ENCODE measurements at places on chromosomes 11 and 22.

DNA sequence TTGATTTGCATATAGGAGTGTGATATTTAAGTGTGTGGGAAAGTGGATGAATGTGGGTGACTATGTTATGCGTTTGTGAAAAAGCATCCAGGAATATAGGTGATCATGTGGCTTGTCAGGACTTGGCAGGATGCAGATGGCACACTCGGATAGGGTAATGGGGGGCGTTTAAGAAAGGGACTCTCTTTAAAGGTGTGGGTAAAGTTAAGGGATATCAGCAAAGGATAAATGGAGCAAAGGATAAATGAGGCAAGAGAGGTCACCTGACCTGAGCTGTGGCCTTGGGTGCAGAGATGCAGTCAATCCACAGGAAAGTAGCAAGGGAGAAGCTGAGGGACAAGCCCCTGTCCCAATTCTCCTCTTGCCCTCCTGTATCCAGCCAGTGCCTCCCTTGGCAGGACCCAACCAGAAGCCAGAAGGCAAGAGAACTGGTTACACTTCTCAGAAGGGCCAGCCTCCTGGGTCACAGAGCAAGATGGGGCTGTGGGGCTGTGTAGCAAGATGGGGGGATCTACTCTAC lies 47.5 kb upstream of the GRAMD1B start:
- DNase-seq, result peak; percentile 26

DNA sequence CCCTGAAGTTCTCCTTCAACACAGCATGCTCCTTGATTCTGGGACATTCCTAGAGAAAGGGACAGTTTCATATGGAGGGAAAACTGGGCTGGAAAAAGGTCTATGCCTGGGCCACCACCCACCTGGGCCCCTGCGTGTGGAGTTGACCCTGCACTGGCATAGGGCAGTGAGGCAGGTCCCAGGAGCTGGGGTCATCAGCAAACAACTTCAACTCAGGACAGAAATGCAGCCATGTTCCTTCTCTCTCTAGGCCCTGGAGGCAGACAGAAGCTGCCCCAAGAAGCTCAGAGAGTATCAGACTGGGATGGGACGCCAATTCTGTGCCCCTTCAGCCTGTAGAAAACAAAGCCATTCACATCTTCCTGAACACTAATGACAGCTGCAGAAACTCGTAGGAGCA lies 34.9 kb downstream of the RTL6 start:
- DNase-seq, result no peak

GRCh38 chr11:19661827-19662226 lies 50.8 kb upstream of the NAV2 start:
- DNase-seq, result no peak

GRCh38 chr11:47328449-47329390 lies 23.8 kb downstream of the MYBPC3 start:
- DNase-seq, result no peak

DNA sequence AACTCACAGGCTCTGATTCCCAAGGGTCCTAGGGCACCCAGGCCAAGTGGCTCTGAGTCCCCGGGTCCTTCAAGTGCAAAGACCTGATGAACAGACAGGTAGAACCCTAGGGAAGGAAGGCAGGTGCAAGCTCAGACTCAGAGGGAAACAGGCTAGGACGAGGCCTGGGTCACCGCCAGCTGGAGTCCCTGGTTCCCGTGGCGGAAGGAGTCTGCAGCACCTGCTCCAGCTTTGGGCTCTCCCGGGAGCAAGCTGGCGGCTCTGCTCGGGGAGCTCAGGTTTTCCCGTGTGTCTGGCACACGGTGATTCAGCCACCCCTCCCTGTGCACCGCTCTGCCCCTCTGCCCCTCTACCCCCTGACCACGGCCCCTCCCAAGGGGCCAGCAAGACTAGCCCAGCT lies 59.8 kb downstream of the WNT7B start:
- DNase-seq, result no peak

- no peak for DNase-seq
Observed at GRCh38 chr11:58164990-58165389, 23.9 kb upstream of the OR9Q2 start.

- DNase-seq, result no peak
Observed at GRCh38 chr11:74820763-74821162, 72.1 kb downstream of the RNF169 start.
